ENCODE measurements at places on chromosomes 16 and 17. TPM values are rescaled to one million over a fixed set of nuclear protein-coding genes. Genes with fewer than 3 reads are reported as not detected.

Gene PDIA2
- 0.23 TPM for total RNA-seq

Gene PABPN1L
- not detected for total RNA-seq

Gene HOXB5
- 29.3 TPM for total RNA-seq

Gene DLX4
- 0.60 TPM for total RNA-seq

Gene TPSG1
- 53.7 TPM for total RNA-seq

Gene CCL4
- total RNA-seq: 8.8 TPM

Gene CEP95
- total RNA-seq: 37.1 TPM

Gene GRAPL
- 4.4 TPM for total RNA-seq

Gene SOX9
- 39.8 TPM for total RNA-seq
